AG08396 (cell line): ENCODE measurements at places on chromosomes 3 and 15.
A peak's percentile ranks its signal among the peaks of the same experiment; 100 is the strongest.

DNA sequence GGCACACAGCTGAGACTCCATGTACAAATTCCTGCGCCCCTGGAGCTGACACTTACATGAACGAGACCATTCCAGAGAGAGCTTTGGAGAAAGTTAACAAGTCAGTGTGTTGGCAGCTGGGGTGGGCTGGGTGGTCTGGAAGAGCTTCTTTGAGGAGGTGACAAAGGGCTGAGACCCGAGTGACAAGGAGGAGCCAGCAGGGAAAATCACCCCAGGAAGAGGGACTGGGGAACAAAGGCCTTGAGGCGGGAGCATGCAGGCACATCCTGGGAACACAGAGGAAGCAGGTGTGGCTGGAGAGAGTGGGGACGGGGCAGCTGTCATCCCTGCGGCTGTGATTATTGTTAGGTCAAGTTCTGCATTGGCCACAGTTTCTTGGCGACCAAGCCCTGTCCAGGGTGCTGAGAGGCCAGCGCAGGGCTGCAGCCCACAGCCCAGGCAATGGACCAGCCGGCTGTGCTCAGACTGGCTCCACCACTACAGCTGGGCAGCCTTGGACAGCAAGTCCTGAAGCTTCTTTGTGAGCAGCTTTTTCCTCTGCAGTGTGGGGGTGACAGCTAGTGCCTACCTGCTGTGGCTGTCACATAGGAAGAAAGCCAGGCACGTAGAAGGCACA, 34.2 kb upstream of the PRR23E start:
- DNase-seq, result peak; percentile 61

DNA sequence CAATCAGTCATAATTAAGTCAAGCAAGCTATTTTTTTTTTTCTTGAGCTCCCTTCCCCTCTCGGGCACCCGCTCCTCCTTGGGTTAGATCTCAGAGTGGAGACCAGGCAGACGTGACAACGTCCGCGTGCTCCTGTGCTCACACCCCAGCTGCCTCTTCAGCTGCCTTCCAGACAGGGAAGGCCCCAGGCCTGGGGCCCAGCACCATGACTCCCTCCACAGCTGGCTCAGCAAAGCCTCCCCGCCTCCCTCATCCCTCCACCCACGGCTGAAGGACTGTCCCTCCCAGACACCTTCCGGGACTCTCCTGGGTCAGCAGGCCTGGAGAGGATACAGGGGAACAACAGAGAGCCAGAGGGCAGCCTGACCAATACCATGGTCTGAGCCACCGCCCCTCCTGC, 87.9 kb upstream of the LINGO1 start:
- DNase-seq, result no peak

- DNase-seq, result no peak
Measured at GRCh38 chr3:24382647-24383046, 112.0 kb downstream of the THRB start.

DNA sequence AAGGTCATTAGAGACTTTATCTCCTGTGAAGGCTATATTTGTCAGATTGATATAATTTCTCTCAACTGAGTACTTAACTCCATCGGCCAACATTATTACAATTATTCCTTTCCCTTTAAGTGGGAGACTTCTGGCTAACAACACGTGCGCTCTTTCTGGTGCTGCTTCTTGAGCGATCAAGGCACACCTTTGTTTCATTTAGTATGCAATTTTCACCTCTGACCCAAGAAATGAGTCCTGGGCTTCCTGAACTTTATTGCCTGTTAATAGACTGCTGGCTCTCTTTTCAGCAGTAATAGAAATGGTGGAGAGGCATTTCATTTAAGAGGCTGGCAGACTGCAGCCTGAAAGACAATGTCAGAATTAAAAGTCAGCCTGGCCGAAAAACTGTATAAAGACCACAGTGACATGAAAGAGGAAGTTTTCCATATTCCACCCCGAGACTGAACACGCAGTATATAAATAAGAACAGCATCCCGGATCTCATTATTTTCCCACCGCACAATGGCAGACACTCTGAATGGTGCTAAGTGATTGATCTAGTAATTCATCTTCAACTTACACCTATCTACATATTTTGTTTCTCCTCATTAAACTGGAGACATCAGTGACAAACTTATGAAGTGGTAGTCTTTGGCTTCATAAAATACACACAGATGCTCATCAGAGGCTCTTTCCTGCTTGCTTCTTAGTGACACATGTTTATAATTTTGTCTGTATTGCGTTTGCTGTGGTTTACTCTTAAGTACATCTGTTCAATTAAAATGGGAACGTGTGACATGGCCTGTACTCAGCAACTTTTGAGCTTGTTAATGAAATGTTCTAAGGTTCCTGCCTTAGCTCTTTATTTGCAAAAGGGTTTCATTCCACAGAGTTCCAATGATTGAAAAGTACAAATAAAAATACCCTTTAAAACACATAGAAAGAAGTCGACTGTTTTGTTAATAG, 299.9 kb downstream of the MECOM start:
- DNase-seq, result no peak

DNA sequence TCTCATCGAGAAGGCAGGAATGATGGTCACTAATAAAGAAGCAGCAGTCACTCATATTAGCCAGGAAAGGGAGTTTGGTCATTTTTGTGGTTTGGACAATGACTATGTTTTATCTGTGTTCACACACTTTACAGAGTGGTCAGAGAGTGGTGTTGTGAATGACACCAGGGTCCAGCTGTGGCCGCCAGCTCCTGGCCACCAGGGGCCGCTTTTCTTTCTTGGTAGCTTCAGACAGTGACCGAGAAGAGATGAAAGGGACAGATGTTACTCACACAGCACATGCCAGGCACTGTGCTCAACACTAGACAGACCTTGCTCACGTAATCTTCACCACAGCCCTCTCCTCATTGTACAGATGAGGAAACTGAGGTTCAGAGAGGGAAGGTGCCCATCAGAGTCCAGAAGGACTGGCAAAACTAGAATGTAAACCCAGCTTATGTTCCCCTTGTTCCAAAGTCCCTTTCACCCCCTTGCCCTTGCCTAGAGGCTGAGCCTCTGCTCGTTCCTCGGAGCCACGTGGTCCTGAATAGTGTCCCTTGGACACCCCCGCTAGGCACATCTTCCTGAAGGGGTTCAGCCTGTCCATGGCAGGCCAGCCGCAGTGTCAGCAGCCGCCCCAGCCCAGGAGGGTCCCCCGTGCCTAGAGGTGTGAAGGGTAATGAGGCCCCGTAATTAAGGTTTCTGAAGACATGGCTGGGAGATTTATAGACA, 55.6 kb downstream of the CYP11A1 start:
- DNase-seq, result no peak

DNA sequence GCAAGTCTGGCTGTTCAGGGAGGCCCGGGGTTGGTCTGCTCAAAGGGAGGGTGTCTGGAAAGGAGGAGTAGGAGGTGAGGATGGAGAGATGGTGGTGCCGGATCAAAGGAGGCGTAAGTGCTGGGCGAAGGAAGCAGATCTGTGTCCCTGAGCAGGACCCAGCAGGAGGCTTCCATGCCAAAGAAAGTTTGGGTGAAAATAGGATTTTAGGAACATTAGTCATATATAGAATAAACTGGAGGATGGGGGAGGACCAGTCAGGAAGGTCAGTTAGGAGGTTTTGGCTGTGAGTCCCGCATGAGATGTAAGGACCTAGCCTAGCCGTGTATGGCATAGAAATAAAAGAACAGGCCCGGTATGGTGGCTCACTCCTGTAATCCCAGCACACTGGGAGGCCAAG, 28.6 kb upstream of the VPS8 start:
- no peak for DNase-seq

GRCh38 chr3:40294434-40294833, 15.1 kb upstream of the EIF1B start:
- no peak for DNase-seq

- DNase-seq, result no peak
Measured at GRCh38 chr3:50357481-50357880, 1.8 kb downstream of the TMEM115 start.

DNA sequence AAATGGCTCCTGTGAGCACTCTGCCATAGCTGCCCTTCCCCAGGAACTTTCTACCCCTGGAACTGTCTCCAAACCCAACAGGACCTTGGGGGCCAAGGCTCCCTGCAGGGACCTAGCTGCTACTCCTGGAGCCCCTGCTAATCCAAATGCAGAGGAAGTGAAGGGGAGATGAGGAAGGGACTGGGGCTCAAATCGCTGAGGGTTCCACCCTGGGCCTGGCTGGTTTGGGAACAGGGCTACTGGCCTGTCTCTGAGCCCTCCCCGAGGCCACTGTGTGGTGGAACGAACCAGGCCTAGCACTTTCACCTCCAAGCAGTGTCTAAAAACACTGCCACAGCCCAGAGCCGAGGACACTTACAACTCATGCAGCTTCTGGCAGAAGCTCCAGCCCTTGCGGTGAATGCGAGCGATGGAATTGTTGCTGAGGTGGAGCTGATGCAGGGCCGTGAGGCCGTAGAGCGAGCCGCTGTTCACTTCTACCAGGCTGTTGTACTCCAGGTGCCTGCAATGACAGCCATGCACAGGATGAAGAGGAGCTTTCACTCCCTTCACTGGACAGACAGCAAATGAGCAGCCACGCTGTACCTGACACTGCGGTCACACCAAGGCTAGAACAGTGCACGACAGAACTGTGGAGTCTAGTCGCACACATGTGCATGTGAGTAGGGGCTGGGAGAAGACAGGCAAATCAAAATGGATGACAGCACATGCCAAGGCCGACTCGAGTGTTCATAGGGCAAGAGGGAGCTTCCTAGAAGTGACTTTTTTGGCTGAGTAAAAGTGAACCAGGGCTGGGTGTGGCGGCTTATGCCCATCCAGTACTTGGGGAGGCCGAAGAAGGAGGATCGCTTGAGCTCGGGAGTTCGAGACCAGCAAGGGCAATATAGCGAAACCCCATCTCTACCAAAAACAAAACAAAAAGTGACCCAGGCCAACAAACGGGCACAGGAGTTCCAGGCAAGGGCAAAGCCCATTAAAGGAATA, 90.8 kb downstream of the LRIG1 start:
- no peak for DNase-seq

DNA sequence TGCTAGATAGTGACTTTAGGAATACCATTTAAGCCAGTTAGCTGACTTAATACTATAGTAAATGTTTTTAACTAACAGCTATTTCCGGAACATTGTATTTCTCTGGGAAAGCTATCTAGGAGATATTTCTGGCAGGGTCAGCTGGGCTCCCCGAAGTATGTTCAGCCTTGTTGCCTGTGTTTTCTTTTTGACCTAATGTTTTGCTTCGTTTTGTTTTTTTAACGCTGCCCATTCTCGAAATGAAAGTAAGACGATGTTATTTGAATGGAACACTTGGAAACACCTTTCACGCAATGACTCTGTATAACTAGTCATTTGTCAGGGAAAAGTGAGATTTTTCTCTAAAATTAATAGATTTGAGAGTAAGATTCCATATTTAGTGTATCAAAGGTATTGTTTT, 702.9 kb upstream of the NAALADL2 start:
- DNase-seq, result no peak

DNA sequence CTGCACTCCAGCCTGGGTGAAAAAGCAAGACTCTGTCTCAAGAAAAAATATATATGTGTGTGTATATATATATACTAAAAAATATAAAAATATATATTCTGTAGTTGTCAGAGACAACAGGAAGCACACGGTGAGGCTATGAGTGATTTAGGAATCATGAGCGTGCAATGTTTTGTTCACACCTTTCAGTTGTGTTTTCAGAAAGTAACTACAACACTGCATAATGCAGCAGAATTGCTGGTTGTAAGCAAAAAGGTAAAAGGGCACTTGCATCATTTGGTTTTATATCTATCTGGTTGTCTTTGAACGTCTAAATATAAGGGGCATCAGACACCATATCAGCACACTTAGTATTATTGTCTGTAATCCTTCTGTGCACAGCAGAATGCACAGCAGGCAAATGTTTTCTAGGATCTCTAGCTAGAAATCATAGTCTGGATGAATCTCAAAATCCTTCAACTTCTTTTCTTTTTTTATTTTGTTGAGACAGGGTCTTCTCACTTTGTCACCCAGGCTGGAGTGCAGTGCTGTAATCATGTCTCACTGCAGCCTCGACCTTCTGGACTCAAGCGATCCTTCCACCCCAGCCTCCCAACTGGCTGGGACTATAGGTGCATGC, 44.8 kb downstream of the CCR3 start:
- DNase-seq, result no peak

DNA sequence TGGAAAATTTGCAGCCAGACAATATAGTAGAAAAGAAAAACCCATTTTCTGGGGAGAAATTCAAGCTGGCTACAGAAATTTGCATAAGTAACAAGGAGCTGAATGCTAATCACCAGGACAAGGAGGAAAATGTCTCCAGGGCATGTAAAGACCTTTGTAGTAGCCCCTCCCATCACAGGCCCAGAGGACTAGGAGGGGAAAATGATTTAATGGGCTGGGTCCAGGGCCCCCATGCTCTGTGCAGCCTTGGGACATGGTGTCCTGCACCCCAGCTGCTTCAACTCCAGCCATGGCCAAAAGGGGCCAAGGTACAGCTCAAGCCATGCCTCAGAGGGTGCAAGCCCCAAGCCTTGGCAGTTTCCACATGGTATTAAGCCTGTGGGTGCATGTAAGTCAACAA, 197.6 kb upstream of the POU1F1 start:
- DNase-seq, result no peak

- DNase-seq, result no peak
Measured at GRCh38 chr3:164940745-164941144, 137.6 kb downstream of the SI start.

DNA sequence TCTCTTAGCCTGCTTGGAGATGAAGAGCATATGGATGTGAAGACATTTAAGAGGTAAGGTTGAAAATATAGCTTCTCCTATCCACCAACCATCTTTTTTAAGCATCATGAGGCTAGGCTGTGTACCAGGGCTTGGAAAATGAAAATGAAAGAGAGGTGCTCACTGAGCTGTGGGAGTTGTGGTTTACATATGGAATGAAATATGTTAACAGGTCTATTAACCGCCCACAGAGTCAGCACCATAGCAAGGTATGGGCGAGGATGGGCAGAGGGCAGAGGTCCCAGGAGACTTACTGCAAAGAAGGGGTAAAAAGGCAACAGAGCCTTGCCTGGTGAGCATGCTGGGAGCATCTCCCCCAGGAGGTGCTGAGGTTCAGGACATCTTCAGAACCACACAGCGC, 273.1 kb downstream of the GABRG3 start:
- DNase-seq, result no peak

DNA sequence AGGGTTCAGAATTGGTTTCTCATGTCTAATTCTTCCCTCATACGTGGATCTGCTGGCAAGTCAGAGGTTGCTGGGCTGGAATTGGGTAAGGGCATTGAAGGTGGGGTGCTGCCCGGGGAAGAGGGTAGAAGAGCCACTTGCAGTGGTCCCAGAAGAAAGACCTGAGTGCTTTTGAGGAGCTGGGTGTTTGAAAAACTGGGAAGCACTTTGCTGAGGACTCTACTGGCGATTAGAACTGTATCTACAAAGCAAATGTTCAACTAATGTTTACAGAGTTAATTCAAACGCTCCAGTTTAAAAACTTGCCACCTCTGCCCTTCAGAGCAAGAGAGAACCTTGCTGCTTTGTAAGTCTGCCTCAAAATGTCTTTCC, 21.9 kb downstream of the TRIM71 start:
- DNase-seq, result no peak

DNA sequence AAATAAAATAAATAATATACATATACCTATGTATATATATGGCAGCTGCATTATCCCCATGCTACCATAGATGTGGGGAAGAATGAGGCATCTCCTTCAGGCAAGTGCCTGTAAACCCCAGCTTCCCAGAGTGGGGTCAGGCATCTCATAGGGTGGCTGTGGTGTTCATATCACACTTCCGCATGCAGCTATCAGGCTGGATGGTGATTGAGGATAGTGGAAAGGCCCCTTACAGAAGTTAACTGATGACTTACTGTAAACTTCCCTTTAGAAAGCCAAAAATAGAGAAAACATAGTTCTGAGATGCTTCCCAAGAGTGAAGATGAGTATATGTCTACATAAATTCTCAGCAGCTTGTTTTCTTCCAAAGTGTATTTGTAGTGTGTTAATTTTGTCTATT, 3.5 kb upstream of the PP2D1 start:
- no peak for DNase-seq

GRCh38 chr3:42743204-42743995, 29.7 kb downstream of the CCDC13 start:
- no peak for DNase-seq
